ENCODE measurements at places on chromosomes 3 and 15.

GRCh38 chr3:117962750-117963149 lies 1071.9 kb downstream of the IGSF11 start:
- DNase-seq = no peak

DNA sequence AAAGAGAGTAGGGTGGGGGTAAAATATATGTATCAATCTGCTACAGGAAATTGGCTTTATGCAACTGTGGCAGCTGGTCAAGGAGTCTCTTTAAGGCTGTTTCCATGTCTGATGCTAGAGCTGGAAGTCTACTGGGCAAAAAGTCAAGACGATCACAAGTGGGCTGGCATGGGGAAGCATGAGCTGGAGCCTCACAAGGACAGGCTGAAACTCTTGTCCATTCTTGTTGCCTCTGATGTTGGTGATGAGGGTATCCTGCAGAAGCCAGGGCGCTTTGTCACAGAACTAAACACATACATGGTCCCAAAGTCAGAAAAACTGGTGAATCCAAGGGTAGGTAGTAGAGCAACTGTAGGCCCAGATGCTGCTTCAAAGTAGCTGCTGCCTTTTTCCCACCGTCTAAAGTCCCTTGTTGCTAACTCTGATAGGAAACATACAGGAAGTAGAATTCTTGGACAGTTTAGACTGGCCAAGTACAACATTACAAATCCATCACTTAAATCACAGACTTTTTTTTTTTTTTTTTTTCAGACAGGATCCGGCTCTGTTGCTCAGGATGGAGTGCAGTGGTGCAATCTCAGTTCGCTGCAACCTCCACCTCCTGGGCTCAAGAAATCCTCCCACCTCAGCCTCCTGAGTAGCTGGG lies 54.2 kb downstream of the RPL39L start:
- DNase-seq = no peak

DNA sequence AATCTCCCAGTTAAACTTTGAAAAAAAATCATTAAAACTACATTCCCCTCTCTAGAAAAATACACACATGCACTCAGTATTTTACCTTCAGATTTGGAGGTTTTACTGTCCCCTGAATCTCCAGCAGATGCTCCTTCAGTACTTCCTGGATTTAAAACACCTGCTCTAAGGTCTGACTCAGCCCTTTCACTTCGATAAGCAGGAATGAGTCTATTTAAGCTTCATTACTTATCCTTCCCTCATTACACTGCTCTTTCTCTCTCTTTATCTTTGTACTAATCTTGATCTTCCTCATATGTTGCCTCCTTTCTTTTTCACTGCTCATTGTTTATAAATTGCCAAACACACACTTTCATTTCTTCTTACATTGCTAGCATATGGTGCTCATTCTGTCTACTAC lies 443.9 kb downstream of the DIPK2A start:
- peak; percentile 1 for DNase-seq

DNA sequence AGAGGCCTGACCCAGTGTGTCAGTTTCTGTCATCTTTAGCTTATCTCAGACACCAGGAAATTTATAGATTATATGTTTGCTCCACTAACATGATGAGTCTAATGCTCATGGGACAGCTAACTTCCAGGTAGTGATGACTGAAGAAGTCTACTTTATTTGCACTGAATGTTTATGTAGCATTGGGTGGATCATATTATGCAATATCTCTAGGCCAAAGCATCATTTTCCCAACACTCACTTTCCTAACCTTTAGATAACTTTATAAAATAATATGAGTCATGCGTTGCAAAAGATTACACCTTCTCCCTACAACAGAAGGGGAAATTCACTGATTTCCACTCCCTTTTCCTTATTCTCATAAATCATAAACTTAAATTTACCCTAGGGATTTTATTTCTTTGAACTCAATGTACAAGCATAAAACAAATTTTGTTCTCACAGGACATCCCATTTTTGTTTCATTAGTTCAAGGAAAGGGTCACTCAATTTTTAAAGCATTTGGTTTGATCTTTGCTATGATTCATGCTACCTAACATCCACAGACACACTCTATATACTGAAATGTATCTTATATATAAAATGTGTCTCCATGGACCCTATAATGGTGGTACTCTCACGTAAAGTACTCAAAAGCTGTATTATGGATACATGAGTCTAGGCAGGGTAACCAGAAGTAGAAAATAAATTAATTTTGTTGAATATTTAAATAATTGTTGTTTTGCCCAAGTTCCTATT lies 225.2 kb downstream of the WDR72 start:
- no peak for DNase-seq

GRCh38 chr3:146162561-146162960 lies 1.6 kb upstream of the PLOD2 start:
- DNase-seq = no peak

DNA sequence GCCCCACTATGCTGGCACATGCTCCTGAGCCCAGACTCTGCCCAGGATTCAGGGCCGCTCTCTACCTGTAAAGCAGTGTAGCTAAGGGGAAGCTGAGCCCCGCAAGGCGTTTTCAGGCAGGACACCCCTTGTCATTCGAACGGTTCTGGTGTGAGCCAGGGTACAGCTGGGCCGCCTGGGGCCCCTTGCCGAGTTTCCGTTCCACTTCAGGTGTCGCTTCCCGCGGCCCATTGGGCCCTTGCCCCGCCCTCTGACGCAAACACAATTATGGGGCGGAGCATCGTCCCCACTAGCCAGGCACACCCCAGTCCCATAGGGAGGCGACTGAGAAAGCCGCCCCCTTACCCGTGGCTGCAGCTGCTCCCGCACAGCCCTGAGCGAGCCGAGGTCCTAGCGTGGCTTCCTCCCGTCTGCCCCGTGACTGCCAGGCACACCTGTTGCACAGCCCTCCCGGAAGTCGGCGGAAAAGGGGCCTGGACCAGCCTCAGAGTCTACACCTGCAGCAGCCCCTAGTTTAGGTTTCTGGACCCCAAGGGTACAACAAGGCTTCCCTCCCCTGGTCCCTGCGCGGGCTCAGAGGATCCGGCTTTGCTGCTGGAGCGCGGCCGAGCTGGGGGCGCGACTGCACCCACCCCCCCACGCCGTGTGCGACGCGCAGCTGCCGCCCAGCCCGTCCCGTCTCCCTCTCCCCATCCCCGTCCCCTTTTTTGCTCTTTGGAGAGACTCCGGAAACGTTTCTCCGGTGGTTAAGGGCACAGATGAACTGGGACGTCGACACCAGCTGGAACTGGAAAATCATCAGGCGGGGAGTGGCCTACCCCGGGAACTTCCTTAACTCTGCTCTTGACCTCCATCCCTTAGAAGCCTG lies at the start of gene PLSCR2:
Gene PLSCR2, minus strand, starts transcription at position 412 of the 868 bp plus-strand sequence. CDS start 9,657 bp downstream, outside the sequence.
- DNase-seq = peak; percentile 80

Measured in GM12891 (cell line).